ENCODE measurements at places on chromosomes 4 and X. TPM values are rescaled to one million over a fixed set of nuclear protein-coding genes. Genes with fewer than 3 reads are reported as not detected.

Gene IL1RAPL1
- 0.78 TPM for total RNA-seq

Gene CPE
- 101 TPM for total RNA-seq

Gene SPACA5
- total RNA-seq: not detected

Gene HPRT1
- 19.7 TPM for total RNA-seq

Gene TENM3
- total RNA-seq: 1.2 TPM

Gene PRKG2
- 0.36 TPM for total RNA-seq

Gene REELD1
- not detected for total RNA-seq

Gene FGG
- not detected for total RNA-seq

Gene MAGEC2
- not detected for total RNA-seq

Gene SPANXN3
- total RNA-seq: not detected

Gene BANK1
- total RNA-seq: 0.30 TPM

Gene ERAS
- 0.13 TPM for total RNA-seq

Gene TNIP3
- 0.26 TPM for total RNA-seq
